ENCODE measurements at places on chromosomes 3 and 15.

DNA sequence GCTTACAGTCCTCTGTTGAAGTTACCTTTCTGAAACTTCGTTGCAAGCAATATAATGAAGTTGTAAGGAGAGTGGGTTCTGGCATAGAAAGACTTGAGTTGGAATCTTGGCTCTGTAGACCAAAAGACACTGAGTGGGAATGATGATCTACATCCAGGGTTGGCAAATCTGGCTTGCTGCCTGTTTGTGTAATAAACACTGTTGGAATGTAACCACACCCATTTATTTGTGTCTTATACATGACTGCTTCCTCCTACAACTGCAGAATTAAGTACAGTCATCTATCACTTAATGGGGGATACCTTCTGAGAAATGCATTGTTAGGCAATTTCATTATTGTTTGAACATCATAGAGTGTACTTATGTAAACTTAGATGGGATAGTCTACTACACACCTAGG, 178.4 kb upstream of the SUCLG2 start:
- DNase-seq, result no peak

GRCh38 chr3:152192050-152192449, 76.7 kb upstream of the MBNL1 start:
- DNase-seq, result no peak

DNA sequence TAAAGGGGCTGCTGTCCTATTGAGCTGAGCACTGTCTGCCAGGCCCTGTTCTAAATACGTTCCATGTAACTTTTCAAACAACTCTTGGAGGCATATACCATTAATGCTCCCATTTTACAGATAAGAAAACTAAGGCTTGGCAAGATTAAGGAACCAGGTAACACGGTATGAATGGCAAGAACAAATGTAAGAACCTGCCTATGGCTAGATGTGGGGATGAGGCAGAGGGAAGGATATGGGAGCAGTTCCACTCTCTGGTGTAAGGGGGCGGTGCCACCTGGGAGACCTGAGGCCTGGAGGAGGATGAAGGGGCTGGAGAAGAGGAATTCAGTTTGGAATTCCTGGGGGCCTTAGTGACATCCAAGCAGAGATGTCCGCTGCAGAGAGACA, 3.8 kb upstream of the LMAN1L start:
- DNase-seq, result no peak

DNA sequence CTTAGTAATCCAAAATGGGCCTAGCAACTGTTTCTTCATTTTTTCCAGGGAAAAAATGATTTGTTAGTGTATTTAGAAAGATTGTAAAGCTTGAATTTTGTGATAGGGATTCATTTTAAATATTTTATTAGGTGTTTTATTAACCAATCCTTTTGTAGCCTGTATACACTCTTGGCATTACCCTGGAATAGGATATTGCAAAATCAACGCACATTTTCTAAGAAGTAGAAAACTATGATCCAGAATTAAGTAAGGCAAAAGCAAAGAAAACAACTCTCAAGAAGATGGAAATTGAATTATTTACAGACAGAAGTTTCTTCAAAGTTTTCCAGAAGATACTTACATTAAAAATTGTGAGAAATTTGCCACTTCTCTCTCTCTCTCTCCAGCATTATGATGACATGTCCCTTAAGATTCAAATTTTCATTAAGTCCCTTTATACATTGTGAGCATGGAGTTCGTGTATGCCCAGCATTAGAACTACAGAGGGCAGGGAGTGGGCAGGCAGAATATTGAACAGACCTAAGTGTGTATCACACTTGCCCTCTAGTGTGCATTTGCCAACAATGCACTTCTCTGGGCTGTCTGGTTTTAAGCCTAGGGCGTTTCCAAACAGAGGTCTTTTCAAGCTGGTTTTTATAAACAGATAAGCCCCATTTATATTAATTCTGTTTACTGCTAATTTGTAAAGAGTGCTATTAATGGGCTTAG, 28.5 kb upstream of the CMSS1 start:
- DNase-seq, result no peak

DNA sequence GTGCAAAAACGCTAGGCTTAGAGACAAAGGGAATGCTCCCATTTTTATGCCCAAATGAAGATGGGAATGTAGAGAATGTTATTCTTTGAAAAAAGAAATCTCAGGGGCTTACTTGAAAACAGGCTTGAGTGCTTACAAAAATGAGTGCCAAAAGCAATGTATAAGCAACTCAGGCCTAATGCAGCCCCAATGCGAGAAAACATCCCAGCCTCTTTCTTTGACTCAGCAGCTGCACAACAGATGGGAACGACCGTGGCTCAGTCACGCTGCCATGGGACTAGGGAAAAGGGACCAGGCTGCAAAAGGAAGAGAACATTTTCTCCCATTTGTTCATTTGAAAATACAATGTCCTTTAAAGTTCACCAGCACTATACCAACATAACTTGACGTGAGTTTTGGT, 246.4 kb upstream of the LRIG1 start:
- DNase-seq, result no peak

DNA sequence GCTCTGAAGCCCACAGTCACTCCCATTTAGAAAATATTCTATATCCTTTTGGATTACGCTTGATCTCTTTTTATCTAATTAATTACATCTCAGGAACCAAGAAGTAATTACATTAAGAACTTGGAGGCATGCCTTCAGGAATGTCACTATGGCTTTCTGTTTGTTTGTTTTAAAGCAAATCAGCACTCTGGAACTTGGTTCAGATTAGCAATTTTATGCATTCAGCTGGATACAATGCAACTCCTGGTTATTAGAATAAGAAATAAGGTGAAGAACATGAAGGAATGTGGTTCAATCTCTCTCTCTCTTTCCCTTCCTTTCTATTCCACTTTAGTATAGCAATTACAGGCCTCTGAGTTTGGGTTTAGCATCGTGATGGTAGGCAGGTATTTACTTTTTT, 235.8 kb downstream of the FHIT start:
- DNase-seq, result no peak

All from AG04449 (cell line).